ENCODE measurements at places on chromosomes 5 and 9.

- no peak for DNase-seq
Observed at GRCh38 chr5:95917207-95917606, 44.4 kb downstream of the ELL2 start.

GRCh38 chr9:14418941-14419937 is 105.3 kb upstream of the NFIB start:
- no peak for DNase-seq

GRCh38 chr9:37820142-37820541 is 19.5 kb downstream of the DCAF10 start:
- no peak for DNase-seq

DNA sequence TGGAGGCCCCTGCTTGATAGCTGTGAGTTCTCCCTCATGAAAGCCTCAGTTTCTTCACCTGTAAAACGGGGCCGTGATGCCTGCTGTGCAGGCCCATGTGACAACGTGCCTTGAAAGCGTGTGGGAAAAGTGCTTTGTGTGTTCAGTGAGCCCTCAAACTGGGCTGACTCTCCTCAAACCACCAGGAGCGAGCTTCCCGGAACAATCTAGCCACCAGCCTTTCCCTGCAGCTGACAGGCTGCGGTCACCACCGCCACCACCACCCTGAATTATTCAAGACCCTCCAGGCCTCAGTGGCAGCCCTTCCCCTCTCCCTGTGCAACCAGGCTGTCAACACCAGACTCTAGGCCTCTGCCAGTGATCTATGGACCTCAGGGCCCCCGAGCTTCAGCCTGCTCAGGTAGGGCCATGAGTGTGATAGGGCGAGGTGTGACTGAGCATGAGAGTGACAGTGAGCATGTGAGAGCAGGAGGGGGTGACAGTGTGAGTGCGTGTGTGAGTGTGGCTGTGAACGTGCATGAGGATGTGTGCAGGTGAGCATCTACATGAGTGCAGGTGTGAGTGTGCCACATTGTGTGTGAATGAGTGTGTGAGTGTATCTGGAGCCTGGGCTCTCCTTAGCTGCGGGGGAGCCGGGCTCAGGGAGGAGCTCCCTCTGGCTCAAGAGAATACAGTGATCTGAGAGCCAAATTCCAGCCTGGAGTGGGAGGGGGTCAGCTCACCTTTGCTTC is 53.3 kb upstream of the PSD2 start:
- DNase-seq: no peak

DNA sequence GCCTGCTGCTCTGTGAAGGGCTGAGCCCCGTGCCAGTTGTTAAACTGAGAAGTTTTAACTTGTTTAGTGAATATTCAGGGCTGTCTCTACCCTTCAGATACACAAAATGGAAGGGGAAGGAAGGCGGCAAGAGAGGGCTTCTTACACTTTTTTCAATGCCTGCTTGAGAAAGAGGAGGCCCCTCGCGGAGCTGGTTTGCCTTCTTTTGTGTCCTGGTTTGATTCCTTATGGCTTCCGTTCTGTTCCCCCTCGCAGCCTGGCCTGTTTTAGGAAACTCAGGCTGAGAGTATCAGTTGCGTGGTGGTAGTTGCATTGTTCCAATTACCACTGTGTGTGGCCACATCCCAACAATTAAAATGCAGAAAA is 1.0 kb downstream of the FAM53C start:
- DNase-seq: no peak

- no peak for DNase-seq
Observed at GRCh38 chr5:141617128-141617527, 1.7 kb downstream of the DIAPH1 start.

DNA sequence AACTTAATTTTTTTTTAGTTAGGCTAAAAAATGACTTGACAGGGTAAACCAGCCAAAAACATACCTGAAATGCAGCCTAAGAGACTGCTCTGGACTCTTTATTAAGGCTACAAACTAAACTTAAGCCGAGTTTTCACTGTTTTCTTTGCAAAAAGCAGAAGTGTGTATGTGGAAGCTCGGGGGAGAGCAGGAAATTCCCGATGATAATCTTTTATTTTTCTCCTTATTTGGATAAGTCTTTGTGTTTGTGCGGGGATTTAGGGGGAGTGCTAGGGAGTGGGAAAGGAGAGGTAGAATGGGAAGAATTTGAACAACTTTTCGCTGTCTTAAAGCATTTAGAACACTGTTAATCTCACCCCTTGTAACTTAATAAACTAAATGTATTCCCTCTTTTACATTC is 30.7 kb upstream of the GPR21 start:
- no peak for DNase-seq

DNA sequence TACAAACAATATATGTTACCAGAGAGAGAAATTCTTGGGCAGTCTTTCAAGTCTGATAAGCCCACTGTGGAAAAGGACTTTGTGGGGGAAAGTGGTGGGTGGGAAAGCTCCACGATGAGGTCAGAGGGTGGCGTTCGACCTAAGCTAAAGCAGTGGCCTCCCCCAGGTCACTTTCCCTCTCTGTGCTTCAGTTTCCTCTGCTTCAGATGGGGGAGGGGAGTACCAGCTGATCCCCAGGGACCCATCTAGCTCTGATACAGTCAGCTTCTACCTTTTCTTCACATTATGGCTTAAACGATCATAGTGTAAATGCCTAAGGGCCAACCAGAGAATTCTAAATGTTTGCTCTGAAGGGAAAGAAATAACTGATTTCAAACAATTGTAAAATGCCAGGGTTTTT is 36.6 kb upstream of the ARSB start:
- DNase-seq: no peak

DNA sequence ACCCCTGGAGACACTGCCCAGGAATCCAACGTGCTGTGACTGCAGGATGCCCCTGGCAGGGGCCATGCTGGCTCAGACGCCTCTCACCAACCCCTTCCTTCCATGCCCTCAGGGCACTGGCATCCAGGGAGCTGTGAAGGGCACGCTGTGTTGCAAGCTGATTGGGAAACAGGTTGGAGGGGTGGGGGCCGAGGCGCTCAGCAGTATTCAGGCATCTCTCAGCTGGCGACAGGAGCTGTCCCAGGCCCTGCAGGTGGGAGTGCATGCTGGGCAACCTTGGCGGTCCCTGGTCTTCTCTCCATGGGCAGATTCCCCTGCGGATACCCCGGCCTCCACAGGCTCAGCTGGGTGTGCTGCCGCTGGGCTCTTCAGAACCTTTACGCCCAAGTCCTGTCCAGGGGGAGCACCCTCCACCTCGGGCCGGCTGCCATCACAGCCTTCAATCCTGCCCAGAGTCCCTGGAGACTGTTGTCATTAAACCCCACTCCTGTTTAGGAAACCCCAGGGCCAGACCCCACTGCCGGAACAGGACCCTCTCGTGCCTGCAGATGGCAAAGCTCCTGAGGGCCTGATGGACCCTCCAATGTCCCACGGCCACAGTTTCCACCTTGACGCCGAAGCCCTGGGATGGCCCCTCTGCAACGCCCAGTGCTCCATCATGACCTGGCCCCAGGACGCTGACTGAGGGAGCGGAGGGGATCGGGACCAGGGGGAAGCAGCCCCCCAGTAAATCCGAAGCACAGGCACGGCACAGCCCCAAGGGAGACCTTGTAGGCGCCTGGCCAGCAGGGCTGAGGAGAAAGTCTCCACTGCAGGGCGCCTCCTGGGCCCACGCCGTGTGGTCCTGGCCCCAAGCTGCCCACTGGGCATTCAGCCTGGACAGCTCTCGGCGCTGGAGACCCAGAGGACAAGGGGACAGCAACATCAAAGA is 9.3 kb downstream of the TPPP start:
- peak; percentile 44 for DNase-seq

GRCh38 chr5:106639488-106639887 is 1031.2 kb downstream of the EFNA5 start:
- no peak for DNase-seq

GRCh38 chr5:39426746-39427105 is 1.9 kb upstream of the DAB2 start:
- no peak for DNase-seq

DNA sequence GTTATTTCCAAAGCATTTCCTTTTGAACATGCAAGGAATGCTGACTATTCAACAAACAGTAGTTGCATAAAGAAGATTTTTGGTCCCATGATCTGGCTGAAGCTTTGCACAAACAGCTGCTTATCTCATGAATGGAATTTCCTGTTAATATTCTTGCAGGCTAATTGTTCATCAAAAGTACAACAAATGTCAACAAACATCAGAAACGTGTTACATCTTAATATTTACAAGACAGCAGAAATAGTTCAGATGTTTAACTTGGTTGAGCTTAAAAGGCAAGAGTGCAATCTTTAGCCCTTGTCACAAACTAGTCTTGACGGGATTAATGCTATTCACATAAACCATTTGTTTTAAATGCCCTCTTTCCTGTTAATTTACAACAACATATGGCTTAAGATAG is 47.9 kb upstream of the BASP1 start:
- DNase-seq: no peak

GRCh38 chr9:135297456-135298075 is 182.0 kb upstream of the PPP1R26 start:
- DNase-seq: no peak

- no peak for DNase-seq
Observed at GRCh38 chr9:137449931-137450538, 8.9 kb upstream of the ENTPD8 start.

GRCh38 chr5:99815-100214 is 7.8 kb downstream of the PLEKHG4B start:
- DNase-seq: no peak

- DNase-seq: no peak
Observed at GRCh38 chr9:27817747-27818146, 244.5 kb upstream of the C9orf72 start.

- no peak for DNase-seq
Observed at GRCh38 chr9:127975376-127976315, 5.1 kb downstream of the EEIG1 start.

- no peak for DNase-seq
Observed at GRCh38 chr9:106953174-106953573, 90.2 kb downstream of the ZNF462 start.

DNA sequence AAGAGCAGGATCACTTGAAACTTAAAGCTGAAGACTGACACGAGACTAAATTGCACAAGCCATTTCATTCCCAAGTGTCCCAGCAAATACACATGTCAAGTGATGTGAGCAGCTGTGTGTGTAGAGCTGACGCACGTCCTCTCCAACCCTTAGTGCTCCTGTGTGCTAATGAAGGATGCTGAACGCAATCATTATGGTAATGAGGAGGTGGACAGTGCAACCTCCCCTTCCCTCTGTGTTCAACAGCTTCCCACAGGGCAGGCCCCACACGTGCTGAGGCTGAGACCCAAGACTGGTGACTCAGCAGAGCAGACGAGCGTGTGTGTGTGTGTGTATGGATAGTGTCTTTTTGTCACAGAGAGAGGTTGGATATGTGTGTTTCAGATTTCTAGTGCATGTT is 702.1 kb downstream of the SEMA5A start:
- DNase-seq: no peak

DNA sequence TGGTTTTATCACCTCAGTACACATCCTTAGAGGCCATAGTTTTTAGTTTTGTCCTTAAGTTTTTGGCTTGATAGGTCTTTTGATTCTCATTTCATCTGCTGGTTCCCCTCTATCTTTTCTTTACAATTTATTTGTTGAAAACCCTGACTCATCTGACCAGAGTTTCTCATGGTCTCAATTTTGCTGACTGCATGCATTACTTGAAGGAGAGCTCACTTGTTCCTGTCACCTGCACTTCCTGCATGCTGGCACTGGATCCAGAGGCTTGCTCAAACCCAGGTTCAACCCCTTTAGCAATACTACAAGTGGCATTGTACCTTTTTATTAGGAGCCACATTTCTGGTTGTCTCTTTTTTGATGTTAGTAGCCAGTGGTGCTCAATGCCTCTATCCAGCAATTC is 26.7 kb downstream of the FBXO10 start:
- no peak for DNase-seq

- DNase-seq: no peak
Observed at GRCh38 chr5:145531038-145531734, 304.0 kb downstream of the PRELID2 start.

GRCh38 chr5:172793577-172794488 is 22.8 kb upstream of the DUSP1 start:
- DNase-seq: peak; percentile 13

- no peak for DNase-seq
Observed at GRCh38 chr5:122835681-122836080, 9.7 kb upstream of the SNX24 start.

DNA sequence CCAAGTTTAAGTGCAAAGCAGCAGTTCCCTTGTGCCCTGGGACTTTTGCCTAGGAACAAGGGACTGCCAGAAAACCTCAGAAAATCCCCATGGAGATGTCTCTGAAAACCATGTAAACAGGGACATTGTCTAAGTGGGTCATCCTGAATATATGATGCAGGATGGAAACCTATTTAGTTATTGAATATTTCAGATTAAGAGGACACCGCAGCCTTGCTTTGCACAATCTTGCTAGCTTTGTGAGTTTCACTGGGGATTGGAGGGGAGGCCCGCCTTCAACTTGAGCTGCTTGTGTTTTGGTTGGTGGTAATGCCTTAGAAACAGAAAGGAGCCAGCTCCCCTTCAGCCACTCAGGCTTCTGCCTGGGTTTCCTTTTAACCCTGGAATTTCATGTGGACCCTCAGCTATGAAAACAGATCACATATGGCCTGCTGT is 112.8 kb downstream of the C9orf152 start:
- DNase-seq: no peak

DNA sequence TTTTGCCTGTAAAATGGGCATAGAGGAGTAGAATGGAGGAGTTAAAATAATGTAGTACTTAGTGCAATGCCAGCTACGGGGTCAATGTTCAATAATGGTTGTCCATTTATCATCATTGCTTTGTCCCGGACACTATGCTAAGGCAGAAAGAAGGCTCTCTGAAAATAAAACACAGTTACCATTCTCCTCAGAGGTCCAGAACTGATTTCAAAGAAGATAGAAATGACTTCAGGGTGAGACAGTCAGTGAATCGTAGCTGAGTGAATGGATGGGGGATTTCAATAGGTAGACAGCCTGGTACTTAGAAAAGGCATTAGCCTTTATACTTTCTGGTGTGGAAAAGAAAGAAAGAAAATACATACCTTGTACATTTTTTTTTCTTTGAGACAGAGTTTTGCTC is 1.2 kb upstream of the AK3 start:
- DNase-seq: no peak

DNA sequence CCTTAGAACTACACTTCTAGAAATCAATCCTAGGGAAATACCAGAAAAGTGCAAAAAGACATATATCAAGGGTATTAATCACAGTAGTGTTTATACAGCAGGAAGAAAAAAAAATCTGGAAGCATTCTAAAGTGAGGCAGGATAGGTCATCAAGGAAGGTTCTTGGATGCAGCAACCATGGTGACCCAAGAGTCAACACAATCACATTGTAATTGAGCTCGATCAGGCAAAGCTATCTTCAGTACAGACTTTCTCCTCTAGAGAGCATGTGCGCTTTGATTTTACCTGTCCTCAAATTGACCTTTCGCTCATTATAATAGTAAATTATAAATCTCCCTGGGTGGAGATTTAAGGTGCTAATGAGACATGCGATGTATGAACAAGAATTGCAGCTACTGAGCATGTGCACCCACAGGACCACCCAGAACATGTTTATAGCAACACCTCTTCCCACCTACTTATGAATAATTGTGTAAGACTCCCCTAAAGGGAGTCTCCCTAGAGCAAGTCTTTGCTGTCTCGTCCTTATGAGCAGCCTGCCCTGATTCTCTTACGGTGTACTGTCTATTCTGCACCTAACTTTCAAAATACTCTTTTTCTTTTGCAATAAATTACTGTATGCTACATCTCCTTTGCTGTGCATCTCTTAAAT is 297.7 kb downstream of the ATPSCKMT start:
- DNase-seq: no peak

GRCh38 chr5:65026816-65027548 is 258.3 kb downstream of the CWC27 start:
- no peak for DNase-seq

GRCh38 chr9:98789483-98790133 is 6.7 kb downstream of the ANKS6 start:
- no peak for DNase-seq

Measured in AML-193 (cell line).